ENCODE measurements at places on chromosomes 7 and 10. TPM values are rescaled to one million over a fixed set of nuclear protein-coding genes. Genes with fewer than 3 reads are reported as not detected.

Gene SFRP5
- 2.2 TPM for total RNA-seq

GRCh38 chr10:63752318-63752717, 231.1 kb downstream of the REEP3 start:
- H3K4me3 ChIP-seq, result no peak overlapping the region
- no peak for DNase-seq
- H3K36me3 ChIP-seq, result no peaks in the 10 kb centered on the region
- H3K4me1 ChIP-seq, result no peaks in the 10 kb centered on the region

Gene GPR26
- not detected for total RNA-seq

DNA sequence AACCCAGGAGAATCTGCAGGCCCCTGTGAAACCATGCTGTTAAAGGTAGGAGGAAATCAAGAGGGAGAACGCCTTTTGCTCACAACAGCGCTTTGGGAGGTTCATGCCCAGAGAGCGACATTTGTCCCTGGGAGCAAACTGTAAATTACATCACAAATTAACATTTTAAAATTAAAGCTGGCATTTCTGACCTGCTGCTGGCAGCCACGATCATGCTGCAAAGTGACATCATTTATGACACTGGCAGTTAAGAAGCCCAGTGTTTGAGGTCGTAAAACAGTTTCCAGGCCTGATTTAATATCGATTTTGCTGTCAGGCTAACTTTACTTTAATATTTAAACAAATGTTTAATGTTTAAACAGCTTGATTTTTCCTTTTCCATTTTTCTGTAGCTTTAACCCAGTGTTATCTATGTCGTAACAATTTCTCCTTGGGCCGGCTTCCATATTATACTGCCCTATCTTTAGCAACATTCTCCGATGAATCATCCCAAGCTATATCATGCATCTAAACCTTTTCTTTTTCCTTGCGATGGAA, 86.5 kb upstream of the NPVF start:
- H3K27me3 ChIP-seq, result no peaks in the 10 kb centered on the region
- H3K4me3 ChIP-seq, result no peak overlapping the region
- H3K36me3 ChIP-seq, result no peaks in the 10 kb centered on the region

- H3K4me1 ChIP-seq, result no peaks in the 10 kb centered on the region
- H3K36me3 ChIP-seq, result no peaks in the 10 kb centered on the region
- DNase-seq, result no peak
- no peaks in the 10 kb centered on the region for H3K27me3 ChIP-seq
Measured at GRCh38 chr7:110157631-110158362, 933.1 kb upstream of the LRRN3 start.

Measured in suprapubic skin (tissue), 4 donors.